ENCODE measurements at places on chromosomes 4 and X.

DNA sequence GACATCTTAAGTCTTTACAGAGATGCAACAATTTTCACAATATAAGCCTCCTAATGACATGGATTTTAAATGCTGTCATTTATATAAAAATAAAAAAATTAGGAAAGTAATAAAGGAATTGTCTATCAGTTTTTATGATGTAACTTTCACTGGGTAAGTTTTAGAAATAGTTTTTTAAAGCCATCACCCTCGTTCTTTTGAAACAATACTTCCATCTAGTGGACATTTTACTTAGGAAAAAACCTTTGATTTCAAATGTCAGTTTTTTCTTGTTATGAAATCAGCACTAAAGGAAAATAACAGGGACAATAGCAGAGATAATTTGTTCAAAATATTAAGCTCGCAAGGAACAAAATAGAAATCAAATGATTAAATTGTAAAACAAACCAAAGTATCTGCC, 24.3 kb upstream of the NDNF start:
- DNase-seq = no peak

GRCh38 chr4:35559559-35560365, 684.6 kb downstream of the ARAP2 start:
- no peak for DNase-seq

DNA sequence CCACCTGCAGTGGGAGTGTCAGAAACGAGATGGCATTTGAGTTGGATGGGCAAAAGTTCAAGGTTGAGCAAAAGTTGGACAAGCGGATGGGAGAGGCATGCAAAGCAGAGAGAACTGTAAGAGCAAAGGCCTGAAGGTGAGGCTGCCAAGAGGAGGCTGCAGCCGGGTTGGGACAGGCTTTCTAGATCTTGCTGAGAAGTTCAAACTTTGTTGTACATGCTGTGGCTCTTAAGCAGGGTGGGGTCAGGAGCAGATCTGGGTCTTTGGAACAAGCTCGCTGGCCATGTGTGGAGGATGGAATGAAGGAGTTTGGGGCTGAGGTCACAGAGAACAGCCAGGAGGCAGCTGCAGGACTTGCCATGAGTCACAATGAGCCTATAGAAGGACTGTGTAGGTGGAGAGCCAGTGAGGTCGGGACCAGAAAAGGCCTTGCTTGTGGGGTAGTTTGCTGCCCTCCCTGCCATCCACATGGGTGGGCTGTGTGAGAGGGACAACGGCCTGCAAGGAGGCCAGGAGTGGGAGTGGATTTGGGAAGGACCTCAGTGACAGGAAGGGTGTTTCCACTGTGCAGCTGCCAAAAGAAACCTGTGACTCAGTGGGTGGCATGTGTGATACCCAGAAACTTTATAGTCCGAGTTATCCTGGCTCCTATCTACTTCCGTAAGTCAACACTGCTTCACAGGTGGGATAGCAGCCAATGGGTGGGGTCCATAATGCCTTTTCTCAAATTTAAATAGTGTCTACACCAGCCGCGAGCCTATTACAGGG, 210.4 kb downstream of the MID1IP1 start:
- DNase-seq = no peak

GRCh38 chrX:22533898-22534297, 261.2 kb downstream of the CBLL2 start:
- no peak for DNase-seq

DNA sequence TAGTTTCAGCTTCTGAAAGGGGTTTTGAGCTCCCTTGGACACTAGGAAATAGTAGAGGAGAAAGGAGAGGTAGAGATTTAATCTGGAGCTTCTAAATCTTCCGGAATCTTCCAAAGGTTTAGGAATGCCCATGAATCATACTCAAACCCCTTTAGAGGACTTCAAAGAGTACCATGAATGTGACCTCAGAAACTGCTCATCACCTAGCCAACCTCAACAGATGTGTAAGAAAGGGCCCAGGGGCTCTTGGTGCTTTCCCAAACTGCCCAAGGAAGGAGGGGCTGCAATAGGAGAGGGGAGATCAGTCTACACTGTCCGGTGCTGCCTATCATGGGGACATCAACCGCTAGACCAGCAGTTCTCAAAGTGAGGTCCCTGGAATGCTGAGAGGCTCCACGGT, 109.1 kb downstream of the RBM47 start:
- DNase-seq = no peak

GRCh38 chr4:111136438-111136837, 513.6 kb upstream of the PITX2 start:
- no peak for DNase-seq

DNA sequence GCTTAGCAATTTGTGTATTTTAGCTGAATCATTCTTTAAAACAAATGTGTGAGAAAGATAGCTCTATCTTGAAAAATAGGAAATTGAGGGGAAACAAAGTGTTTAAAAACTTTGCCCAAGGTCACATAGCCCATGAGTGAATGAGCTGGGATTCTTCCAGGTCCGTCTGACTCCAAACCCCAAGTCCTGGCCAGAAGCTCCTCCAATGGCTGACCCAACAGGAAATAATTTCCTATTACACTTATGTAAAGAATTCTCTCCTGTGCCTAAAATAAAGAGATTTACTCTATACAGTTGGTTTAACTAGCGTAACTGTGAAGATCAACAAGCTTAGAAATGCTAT, 287.6 kb downstream of the ARHGAP24 start:
- DNase-seq = no peak

GRCh38 chrX:10414156-10414824, 206.1 kb downstream of the MID1 start:
- no peak for DNase-seq

DNA sequence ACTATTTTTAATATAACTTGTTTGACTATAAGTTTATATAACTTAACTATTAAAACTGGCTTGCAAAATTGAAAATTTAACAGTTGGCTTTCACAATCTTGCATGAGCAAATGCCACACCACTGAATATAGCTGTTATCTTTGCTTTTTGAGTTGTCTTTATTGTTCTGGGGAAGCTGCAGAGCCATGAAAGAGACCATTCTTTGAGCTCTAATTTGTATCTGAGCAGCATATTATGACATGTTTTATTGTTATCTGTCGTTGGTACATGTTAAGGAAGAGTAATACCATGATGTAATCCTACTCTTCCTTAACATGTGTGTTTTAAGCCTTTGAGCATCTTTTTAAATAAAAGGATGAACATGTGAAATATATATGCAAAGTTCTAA, 97.1 kb upstream of the ANK2 start:
- DNase-seq = no peak

DNA sequence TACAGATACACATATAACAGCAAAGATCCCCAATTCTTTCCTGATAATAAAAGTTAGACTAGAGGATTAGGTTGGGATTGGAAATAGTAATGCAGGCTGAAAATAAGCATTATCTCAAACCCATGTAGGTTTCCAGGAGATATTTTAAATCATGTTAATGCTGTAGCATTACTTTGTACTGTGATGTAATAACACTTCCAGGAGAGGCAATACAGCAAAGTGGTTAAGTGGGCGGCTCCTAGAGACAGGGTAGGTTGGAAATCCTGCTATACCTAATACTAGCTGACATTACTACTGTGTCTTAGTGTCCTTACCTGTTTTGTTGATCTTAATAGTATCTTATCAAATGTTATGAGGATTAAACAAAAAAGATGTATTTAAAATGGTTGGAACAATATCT, 9.6 kb downstream of the PAICS start:
- DNase-seq = no peak

- DNase-seq = no peak
These were observed 95.7 kb downstream of the RTL9 start for GRCh38 chrX:110454336-110454735.

All from cortex of kidney (tissue), 1 donor.